ENCODE measurements at places on chromosomes 4 and X.

- DNase-seq = no peak
Measured at GRCh38 chr4:68658672-68659071, 11.8 kb downstream of the UGT2B15 start.

- no peak for DNase-seq
Measured at GRCh38 chr4:27692158-27692557, 831.5 kb downstream of the STIM2 start.

- no peak for DNase-seq
Measured at GRCh38 chr4:6442555-6442954, 29.9 kb downstream of the PPP2R2C start.

DNA sequence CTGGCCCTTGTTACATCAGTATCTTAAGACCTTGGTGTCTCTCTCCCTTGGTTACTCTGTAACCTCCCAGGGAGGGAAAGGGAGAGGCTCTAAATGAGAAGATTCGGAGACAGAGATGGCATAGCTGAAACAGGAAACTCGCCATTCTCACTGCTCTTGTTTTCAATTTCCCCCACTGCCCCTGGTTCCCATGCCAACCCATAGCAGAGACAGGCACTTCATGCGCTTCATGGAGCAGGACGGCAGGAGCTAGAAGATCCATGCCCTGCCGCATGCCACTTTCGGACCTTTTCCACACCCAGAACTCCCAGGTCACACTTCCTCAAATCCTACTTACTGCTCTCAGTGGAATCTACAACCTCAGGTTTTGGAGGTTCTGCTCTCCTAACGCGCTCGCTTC is 3.1 kb downstream of the ZMYM3 start:
- no peak for DNase-seq

DNA sequence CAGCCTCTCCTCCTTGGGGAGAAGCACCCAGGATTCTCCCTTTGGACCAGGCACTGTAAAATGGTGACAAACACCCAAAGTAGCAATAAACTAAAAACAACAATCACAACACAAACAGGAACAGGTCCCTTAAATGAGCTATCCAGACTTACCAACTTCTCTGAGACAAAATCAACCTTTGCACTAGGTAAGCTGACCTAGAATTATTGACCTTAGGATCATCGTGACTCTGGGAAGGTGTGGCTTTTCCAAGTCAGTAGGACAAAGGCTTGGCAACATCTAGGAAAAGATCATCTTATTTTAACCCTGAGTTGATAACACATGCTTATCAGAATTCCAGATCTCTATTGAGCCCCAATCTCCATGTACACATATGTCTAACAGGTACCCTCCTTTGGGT is 166.7 kb downstream of the PRDM5 start:
- no peak for DNase-seq

GRCh38 chrX:1384658-1385252 is 7.2 kb downstream of the SLC25A6 start:
- DNase-seq = no peak

DNA sequence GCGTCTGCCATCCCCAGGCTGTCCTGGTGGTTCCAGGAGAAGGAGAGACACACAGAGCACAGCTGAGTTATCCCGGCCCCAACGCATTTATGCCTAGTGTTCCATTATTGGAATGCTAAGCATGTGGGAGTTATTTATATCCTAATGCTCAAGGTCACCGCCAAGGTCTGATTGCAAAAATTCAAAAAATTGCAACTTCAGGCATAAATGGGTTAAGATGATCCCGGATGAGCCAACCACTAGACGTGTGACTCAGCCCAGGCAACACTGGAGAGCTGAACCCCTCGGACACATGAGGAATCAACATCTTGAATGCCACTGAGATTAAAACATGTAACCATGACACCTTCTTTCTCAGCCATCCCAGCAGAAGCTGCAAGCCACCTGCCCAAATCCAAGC is 3.8 kb upstream of the ZCCHC4 start:
- DNase-seq = no peak

DNA sequence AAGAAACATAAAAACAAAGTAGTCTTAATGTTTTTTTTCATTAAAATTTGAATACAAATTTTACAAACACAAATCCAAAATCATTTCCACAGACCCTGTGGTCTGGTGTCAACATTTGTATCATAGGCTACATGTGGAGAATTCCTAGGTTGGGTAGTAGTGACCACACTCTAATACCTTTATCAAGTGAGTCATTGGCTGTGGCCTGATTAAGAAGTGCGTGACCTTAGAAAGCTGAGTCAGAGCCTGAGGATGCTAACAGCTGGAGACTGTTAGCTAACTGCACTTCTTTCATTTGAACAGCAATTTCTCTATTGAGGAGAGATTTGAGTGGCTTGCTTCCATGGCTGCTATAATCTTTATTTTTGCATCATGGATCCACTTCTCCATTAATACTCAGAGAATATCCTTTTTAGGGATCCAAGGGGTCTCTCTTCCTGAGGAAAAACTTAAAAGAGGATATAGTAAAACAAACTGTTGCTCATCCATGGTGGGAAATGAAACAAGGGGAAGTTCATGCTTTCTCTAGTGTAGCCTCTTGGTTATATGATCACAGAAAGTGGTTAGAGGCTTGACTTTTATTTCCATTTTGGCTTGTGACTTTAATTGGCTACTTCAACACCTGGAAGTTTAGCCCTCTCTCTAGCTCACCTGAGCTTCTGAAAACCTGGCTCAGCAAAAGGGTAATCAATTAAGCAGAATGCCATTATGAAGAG is 335.8 kb downstream of the PABPC4L start:
- DNase-seq = no peak

GRCh38 chr4:6188687-6189305 is 11.6 kb downstream of the JAKMIP1 start:
- DNase-seq = no peak

DNA sequence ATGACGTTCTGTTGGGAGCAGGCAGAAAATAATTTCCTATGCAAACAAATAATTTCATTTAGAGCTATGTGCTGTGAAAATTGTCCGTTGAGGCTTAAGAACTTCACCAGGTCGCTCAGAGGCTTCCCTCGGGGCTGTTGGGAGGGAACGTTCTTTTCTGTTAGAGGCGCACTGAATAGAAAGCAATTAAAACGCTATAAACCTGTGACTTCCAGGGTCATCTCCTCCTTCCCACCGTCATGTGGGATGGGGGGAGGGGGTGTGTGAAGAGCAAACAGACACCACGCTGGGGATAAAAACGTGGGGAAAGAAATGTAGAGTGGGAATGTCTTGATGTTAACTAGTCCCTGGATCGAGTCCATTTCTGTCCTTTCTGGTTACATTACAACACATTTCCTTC is 35.2 kb upstream of the ZNF518B start:
- DNase-seq = no peak

DNA sequence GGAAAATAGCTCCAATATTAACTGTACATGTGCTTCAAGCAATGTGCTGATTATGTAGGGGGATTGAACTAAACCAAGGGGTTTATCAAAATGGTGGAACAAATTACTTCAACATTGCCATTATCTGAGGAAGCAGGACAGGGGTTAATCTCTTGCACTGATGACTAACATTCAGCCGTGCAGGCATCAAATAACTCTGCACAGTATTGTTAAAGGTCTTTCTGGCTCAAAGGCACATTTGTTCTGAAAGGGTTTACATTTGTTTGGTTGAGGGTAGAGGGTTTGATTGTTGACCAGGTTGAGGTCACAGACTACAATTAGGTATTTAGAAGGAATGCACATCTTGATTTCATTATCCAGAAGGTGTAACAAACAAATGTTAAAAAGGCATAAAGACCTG is 32.2 kb upstream of the CCSER1 start:
- no peak for DNase-seq

DNA sequence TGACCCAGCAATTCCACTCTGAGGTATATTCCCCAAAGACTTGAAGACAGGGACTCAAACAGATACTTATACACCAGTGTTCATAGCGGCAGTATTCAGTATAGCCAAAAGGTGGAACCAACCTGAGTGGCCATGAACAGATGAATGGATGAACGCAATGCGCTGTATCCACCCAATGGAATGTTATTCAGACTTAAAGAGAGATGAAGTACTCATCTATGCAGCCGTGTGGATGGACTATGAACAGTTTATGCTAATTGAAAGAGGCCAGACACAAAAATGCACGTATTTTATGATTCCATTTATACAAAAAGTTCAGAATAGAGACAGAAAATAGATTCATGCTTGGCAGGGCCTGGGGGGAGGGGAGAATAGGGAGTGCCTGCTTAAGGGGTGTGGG is 26.3 kb downstream of the PRPS2 start:
- DNase-seq = no peak

DNA sequence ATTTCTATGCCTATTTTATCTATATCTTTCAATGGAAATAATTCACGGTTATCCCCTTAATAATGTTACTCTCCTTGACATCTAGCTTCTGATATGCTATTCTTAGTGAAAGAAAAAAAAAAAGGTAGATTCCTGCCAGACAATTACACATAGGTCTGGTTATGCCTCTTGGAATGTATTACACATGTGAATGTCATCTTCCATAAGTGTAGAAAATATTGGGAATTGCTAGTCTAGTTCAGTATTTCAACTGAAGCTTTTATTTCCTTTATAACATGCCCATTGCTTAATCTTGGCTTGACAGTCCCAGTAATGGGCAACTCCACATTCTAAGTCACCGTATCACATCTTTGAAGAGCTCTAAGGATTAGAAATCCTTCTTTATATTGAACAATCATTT is 25.4 kb upstream of the PPP1R2C start:
- DNase-seq = no peak

- DNase-seq = no peak
Measured at GRCh38 chr4:66482186-66482585, 811.9 kb upstream of the EPHA5 start.

- no peak for DNase-seq
Measured at GRCh38 chrX:8846266-8846665, 45.1 kb upstream of the FAM9A start.

- DNase-seq = no peak
Measured at GRCh38 chr4:184693056-184693455, 40.8 kb downstream of the CENPU start.

GRCh38 chrX:13790206-13791131 is 26.4 kb downstream of the GPM6B start:
- DNase-seq = no peak

GRCh38 chr4:6775746-6776145 is 6.8 kb upstream of the KIAA0232 start:
- DNase-seq = no peak

DNA sequence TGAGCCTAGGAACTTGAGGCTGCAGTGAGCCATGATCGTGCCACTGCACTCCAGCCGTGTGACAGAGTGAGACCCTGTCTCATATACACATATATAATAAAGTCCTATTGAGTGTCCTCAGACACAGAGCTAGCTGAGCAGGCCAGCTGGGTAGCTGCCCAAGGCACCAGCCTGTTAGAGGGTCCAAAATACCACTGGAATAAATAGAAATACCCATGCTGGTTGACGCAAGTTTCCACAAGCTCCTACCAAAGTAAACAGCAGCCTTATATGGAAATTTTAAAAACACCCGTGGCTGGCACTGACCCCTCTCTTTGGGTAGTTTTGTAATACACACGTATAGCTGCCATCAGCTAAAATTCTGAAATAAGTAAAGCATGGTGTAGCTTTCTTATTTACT is 348.6 kb downstream of the BCOR start:
- DNase-seq = no peak

DNA sequence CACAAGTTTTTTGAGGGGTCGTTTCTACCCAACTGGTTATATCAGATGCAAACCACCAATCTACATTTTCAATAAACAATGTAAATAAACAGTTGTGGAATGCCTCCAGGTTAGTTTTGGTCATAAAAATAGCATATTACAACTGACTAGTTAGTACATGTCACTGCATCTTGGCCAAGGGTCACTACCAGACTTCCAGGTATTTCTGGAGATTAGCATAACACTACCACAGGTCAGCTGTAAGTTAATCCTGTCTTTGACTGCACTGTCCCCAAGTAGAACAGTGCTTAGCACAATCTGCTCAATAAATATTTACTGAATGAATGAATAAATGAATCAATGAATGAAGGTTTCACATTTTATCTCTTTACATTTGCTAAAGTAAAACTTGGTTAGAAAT is 64.4 kb downstream of the TBC1D19 start:
- no peak for DNase-seq

GRCh38 chr4:129092631-129093190 is 628 bp downstream of the SCLT1 start:
- DNase-seq = no peak

GRCh38 chrX:120453985-120454384 is 15.1 kb downstream of the LAMP2 start:
- DNase-seq = no peak

DNA sequence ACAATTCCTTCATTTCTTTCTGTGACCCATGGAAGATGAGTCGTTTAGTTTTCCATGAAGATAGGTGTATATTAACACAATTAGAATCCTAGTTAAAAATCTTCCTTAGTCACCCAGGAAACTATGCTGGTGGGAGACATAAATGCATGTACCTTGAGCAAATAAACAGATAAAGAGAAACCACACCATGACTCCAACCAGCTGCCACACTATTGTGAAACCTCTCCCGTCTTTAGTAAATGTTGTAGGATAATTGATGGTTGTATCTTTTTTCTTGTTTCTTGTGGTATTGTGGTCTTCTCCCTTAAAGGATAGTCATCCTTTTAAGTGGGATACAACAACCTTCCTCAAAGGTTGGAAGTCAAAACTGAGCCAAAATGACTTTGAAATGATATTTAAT is 103.8 kb upstream of the LEF1 start:
- DNase-seq = no peak

GRCh38 chr4:152478461-152479237 is 57.2 kb downstream of the FBXW7 start:
- no peak for DNase-seq

Data from femur (tissue), 1 donor.